ENCODE measurements at places on chromosomes 4 and X.

DNA sequence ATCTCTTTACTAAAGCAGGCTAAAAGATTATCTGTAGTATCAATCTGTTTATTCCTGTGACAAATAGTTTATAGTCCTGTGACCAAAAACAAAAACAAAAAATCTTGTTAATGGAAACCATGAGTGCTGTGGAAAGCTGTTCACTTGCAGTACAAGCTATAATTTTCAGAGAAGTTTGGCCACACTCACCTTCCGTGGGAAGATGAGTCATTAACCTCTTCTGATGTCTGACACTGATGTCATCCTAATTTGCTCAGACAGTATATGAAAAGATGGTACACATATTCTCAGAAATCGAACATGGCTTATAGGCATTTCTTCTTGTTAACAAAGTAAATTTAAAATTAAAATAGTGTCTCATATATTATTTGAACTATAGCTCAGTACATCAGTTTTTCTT is 19.9 kb upstream of the ENPP6 start:
- DNase-seq: no peak

DNA sequence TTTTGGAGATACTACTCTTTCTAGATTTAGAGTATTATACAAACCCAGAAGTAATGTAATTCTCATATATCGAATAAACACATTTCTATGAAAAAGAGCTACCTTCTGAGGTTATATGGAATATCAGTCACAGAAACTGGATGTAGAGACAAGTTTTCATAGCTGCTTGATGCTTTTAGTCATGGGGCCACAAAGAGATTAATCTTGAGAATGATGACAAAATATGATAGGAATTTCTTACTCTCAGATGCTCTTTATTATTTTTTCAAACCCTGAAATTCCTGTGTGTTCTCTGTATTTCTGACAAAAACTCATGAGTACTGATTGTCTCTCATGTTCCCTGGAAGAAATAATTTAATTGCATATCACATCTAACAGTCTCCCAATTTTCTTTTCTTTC is 662.5 kb downstream of the RAPGEF2 start:
- no peak for DNase-seq

DNA sequence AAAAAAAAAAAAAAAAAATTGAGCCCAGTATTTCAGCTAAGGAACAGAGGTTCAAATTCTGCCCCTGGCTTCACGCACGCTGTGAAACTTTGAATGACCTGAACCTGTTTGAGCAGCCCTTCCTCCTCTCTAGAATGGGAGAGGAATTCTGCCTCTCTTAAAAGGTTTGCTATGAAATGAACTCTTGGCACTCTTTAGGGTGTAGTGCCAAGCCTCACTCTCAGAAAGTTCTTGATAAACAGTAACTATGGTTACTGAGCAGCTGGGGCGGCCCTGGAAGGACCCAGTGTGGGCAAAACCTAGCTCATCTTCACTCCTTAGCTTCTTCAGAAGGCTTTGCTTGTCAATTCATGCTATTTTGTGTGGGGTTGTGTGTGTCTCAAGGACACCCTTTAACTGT is 73.7 kb downstream of the GEMIN8 start:
- no peak for DNase-seq

DNA sequence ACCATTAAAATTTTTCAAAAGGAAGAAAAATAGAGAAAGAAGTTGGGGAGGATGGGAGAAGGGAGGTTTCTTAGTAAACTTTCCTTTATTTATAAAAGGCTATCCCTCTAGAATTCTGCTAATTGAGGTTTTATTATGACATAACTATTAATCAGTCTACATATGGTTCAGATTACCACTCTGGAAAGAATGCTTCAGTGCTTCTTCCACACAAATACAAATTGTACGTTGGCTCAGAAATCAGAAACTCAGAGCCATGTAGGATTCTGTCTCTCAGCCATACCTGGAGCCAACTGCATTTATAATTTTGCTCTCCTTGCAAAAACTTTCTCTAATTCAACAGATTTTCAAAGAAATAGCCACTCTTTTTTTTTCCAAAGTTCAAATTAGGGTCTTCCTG is 37.1 kb downstream of the SRPX start:
- DNase-seq: no peak

DNA sequence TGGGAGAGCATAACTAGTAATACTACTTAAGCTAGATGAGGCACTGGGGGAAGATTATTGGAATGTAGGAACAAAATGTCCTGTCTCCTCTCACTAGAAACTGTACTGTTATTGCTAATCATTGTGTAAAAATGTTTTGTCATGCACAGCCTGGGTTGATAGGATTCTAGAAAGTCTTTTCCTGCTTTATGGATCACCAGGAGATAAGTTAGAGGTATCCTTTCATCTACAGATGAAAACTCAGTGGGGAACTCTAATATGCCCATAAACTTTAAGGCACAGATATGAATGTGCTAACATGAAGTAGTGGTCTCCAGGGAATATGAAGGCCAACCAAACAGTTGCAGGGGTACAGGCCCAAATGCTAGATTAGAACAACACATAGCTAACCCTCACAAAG is 57.5 kb downstream of the SRPX start:
- DNase-seq: no peak
